ENCODE measurements at places on chromosomes 5 and 9. TPM values are rescaled to one million over a fixed set of nuclear protein-coding genes. Genes with fewer than 3 reads are reported as not detected.

HTR1A gene
- not detected for total RNA-seq

PCDHB13 gene
- 6.4 TPM for total RNA-seq

LTC4S gene
- total RNA-seq, result 20.3 TPM

MVB12B gene
- 13.8 TPM for total RNA-seq

FBXO4 gene
- total RNA-seq, result 14.3 TPM

PCDHGA5 gene
- 5.2 TPM for total RNA-seq

ZDHHC21 gene
- 13.9 TPM for total RNA-seq

TRIM41 gene
- total RNA-seq, result 20.4 TPM

Data from posterior vena cava (tissue), 2 donors.